ENCODE measurements at places on chromosomes 3 and 15.

DNA sequence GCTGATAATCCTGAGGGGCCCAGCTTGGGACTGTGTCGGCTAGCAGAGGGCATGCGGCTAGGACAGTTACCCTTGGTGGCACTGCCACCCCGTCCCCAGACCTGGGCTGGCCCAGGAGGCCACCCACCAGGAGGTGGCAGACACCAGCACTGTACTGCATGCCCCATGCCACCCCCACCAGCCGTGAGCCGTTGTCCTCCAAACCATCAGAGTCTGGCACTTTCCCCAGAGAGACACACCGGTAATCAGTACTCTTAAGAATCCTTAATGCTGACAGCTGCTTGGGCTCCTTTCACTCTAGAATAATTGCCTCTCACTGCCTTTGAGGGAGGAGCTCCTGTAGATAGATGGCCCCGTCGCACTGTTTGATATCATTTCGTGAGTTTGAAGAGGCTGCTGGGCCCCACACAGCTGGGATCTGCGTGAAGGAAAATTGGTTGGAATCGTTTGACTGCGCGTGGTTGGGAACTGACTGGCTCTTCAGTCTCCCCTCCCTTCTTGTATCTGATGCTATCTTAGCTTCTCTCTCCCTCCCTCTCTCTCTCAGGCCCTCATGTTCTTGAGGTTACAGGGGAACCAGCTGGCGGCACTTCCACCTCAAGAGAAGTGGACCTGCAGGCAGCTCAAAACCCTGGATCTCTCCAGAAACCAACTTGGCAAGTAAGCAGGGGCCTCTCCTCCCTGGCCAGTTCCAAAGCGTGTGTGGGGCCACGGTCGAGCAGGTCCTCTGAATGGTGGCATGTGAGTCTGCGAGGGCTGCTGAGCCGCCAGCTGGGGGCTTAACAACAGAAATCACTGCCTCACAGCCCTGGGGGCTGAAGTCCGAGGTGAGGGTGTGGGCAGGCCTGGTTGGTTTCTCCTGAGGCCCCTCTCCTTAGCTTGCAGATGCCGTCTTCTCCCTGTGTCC lies 94.9 kb downstream of the LRRK1 start:
- no peak for DNase-seq

DNA sequence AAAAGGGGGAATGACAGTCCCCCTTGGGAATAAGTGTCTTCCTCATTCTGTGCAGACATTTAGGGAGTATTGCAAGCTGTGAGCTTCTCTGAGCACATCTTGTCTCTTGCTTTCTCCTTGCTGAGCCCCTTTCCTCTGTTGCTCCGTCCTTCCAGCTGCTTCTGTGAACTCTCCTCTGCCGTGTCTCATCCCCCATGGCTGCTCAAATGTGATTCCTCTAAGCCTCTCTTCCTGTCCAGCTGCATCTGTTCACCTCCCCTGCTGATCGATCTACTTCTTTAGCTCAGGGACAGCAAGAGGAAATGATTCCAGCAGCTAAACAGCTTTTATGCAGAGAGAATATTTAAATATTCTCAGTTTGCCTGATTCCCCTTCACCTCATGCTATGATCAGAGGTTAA lies 328.0 kb upstream of the DNAJC19 start:
- no peak for DNase-seq

DNA sequence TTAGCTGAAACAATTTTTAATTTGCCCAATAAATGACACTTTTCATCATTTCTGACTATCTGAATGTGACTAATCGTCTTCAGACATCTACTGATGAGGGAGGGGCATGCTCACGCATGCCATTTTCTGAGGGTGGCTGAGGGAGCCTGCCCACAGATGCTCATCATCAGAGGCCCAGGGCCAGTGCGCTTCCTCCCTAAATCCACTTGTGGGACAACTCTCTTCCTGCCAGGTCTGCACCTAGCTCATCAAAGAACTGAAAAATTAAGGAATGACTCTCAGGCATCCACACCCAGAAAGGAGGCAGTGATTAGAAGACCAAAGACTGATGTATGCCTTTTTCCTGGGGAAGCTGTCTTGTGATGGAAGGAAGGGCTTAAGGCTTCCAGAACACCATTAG lies 22.8 kb downstream of the RTP3 start:
- no peak for DNase-seq

DNA sequence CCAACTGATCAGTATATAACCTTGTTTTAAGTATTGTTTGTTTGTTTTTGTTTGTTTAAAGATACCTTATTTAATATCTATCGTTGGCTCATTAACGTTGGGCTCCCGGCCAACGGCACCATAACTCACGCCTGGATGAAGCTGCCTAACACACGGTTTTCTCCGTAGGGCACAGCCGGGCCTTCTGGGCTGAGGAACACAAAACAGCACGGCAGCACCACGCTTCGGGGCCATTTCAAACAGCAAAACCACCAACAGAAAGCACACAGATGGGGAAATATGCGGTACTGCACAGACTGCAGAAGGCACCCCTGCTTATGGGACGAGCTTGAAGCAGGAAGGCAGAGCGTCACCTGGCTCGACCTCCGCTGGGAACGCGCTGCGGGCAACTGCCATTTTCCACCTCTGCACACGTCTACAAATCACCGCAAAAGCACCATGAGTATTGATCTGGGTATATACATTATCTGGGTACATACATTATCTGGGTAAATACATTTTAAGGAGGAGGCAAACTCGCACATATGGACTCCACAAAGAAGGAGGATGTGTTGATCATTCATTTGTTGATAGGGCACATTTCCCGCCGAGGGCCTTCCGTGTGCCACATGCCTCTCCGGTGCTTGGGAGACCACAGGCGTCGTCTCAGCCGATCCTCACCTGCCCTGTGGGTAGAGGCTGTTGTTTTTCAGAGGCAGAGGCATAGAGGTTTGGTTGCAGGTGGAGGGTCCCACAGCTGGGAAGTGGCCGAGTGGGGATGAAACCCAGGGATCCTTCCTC lies 123.7 kb upstream of the ATP2B2 start:
- DNase-seq = no peak

DNA sequence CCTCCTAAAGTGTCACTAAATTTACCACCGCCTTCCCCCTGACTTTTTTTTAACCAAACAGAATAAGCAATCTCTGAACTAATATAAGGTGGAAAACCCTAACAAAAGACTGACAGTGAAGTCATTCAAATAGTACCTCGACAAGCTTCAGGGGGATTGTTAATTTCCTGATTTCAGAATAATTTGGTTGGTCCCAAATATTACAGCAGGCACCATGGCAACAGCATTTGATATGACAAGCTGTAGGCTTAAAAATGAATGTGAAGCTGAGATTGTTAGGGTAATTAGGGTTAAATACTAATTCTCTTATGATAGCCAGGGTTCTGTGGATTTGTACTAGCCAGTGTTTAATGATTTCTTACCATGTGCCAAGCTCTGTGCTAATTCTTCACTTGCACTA lies 63.5 kb upstream of the GOLGA8B start:
- DNase-seq = no peak

- no peak for DNase-seq
Measured at GRCh38 chr3:129662191-129662608, 55.7 kb upstream of the PLXND1 start.

GRCh38 chr3:78804251-78805037 lies 963.4 kb downstream of the ROBO1 start:
- DNase-seq = no peak

GRCh38 chr3:14057701-14058100 lies 67.0 kb downstream of the CHCHD4 start:
- DNase-seq = no peak

Measured in stimulated activated CD4-positive, alpha-beta T cell treated with anti-CD3 and anti-CD28 coated beads, Interleukin-4, amount 100 ng/mL, for 24 hours (primary cell).